ENCODE measurements at places on chromosomes 6 and 20. TPM values are rescaled to one million over a fixed set of nuclear protein-coding genes. Genes with fewer than 3 reads are reported as not detected.

DNA sequence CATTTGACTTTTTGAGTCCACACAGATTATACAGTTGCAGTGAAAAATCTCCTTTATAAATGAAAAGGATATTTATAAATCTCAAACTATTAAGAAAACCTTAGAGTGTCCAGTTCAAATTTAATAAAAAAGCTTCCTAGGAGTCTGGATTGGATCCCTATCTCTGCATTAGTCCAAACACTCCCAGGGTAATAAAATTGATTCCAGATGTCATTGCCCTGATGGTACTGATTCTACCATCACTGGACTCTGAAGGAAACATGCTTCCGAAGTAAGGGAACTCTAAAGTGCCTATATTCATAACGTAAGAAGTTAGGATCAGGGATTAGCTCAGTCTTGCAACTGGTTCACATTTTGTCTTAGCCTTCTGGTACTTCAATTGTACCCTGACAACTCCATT, 1325.1 kb upstream of the MAP3K7 start:
- no peak for DNase-seq

Gene PACRG
- 0.52 TPM for total RNA-seq

- no peak for DNase-seq
Observed at GRCh38 chr6:157659536-157660271, 163.3 kb upstream of the SNX9 start.

DNA sequence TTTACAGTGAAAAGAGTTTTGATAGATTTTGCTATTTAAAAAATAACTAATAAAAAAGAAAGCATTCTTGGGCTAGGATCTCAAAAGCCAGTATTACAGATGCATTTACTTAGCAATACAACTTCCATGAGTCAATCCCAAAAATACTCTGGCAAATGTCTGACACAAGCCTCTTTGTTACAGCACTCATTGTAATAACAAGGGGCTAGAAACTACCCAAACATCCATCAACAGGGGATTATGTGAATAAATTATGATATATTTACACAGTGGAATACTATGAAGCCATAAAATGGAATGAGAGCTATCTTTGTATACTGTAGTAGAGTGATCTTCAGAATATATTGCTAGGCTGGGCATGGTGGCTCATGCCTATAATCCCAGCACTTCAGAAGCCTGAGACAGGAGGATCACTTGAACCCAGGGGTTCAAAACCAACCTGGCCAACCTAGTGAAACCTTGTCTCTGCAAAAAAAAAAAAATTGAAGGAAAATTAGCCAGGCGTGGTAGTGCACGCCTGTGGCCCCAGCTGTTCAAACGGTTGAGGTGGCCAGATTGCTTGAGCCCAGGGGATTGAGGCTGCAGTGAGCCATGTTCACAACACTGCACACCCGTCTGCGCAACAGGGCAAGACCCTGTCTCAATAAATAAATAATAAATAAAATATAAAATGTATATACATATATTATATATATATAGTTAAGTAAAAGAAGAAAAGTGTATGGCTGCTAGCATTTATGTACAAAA, 34.7 kb upstream of the TOP1 start:
- no peak for DNase-seq

Gene NQO2
- 16.2 TPM for total RNA-seq

All from natural killer cell (primary cell).